ENCODE measurements at places on chromosomes 4 and X.

- DNase-seq = no peak
Observed at GRCh38 chrX:119755981-119756533, 2.3 kb upstream of the SOWAHD start.

DNA sequence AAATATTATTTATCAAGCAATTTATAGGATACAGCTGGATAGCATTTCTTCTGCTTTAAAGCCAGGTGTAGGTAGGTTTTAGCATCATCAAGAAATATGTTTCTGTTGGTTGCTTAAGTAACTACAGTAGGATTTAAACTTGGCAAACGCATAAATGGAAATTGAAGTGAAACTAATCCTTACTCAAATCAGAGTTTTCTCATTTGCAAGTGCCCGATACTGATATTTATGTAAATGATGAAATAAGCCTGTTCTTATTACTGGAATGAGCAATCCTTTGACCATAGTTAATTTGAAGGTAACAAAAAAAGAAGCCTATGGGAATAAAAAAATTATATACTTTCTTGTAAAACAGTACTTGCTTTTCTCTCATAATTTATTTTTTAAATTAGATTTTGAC is 23.2 kb upstream of the PIGA start:
- DNase-seq = no peak

DNA sequence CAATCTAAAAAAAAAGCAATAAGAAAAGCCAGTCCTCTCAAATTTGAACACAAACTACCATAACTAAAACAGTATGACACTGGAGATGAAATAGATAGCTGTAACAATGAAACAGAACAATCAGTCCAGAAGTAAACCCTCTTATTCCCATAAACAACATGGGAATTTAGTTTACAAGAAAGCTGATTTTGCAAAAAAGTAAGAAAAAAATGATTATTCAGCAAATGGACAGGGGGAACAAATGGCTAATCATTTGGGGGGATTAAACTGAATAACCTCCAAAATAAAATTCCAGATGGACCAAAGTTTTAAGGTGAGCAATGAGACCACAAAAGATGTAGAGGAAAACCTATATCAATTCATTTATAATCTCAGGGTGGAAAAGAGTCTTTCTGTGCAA is 16.1 kb upstream of the SASH3 start:
- DNase-seq = no peak

- no peak for DNase-seq
Observed at GRCh38 chr4:8793571-8794160, 78.0 kb downstream of the HMX1 start.

DNA sequence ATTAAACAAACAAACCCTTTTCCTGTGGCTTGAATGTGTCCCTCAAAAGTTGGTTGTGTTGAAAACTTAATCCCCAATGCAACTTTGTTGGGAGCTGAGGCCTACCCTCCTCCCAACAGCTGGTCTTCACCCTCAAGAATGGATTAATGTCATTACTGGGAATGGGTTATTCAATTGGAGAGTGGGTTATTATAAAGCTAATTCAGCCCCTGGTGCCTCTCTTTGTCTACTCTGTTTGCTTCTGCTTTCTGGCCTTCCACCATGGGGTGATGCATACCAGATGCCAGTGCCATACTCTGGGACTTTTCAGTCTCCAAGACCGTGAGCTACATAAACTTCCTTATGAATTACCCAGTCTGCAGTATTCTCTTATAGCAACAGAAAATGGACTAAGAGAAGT is 706.5 kb downstream of the CCSER1 start:
- no peak for DNase-seq

DNA sequence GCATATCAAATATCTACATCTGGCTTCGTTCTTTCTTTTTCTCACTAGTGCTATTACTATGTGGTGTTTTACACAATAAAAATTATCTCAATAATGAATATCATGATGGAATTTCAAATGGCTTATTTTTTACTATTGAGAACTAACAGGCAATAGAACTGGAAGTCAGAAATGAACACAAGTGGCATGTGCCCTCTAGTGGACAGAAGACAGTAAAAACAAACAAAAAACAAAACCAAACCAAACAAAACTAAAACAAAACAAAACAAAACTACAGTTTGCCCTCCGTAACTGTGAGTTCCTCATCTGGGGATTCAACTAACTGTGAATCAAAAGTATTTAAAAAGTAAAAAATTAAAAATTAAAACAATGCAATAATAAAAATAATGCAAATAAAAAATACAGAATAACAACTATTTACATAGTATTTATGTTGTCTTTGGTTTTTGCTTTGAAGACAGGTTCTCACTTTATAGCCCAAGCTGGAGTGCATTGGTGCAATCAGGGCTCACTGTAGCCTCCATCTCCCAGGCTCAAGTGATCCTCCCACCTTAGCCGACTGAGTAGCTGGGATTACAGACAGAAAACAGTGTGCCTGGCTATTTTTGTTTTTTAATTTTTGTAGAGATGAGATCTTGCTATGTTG is 195.6 kb upstream of the TACR3 start:
- peak; percentile 4 for DNase-seq

DNA sequence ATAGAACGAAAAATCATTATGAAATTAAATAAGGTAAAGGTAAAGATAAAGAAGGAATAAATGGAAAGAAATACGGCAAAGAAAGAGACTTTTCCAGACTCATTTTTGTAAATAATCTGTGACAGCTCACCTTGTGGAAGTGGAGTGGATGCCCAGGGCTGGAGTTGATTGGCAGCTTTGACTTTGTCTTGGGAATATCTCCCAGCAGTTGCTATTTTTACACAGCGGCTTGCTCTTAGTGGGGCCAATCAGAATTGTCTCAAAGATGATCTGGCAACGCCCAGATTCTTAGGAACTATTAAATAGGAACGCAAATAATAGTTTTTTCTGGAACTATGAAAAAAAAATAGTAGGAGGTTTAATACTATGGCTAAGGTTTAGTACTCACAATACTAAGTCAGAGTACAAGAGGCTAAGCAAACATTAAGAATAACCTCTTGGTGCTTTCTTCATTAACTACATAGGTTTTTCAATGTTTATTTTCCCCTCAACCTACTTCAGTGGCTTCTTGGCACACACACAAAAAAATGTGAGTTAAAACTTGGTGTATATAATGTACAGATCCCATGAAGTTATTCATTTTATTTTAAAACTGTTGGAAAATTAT is 132.7 kb downstream of the TRAM1L1 start:
- DNase-seq = no peak

GRCh38 chr4:14339715-14340114 is 662.6 kb upstream of the CPEB2 start:
- DNase-seq = no peak

GRCh38 chr4:100421361-100421978 is 96.4 kb downstream of the EMCN start:
- DNase-seq = peak; percentile 24

DNA sequence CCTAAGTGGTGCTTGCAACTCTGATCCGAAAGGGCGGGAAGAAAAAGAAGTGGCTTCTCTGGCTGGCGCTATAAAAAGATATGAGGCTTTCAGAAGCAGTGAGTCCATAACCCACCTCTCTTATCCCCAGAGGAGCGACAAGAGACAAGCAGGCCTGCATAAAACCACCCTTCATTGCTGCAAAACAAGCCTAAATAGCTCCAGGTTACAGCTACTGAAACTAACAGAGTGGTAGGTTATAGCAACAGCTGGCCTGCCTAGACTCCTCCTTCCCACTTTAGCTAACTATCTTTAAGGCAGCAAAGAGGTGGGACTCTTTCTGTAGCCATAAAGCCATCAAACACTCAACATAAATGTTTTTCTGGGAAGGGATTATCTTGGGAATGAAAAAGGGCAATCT is 245.0 kb upstream of the GPR101 start:
- DNase-seq = no peak

DNA sequence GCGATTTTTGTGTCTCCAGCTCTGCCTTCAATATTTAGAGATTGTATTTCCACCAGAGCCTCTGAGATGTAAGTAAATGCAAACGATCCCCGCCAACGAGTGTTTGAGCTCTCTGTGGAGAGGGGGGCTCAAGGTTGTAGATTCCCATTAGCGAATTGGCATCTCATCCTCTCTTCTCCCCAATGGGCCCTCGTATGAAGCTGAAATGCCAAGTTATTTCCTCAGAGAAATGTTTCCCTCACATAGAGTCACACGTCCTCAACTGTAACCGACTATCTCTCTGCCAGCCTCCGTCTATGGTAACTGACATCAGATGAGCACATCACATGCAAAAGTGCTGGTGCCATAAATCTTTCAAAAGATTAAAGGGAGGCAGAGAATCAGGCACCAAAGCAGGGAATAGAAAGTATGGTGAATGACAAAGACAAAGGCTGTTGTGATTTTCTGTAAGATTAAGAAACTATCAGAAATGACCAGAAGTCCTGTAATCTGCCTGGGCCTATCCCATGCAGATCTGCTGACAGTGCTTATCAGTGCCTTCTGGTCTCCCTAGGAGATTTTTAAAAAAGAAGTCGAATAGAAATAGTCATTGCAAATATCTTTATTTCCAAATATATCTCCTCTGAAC is 157.1 kb downstream of the PDGFRA start:
- DNase-seq = no peak

- no peak for DNase-seq
Observed at GRCh38 chr4:188396037-188396436, 256.8 kb downstream of the TRIML1 start.

GRCh38 chr4:82919386-82919785 is 18.9 kb downstream of the THAP9 start:
- DNase-seq = no peak

- DNase-seq = no peak
Observed at GRCh38 chrX:19863857-19864223, 23.6 kb downstream of the SH3KBP1 start.

GRCh38 chr4:112853662-112854256 is 195.7 kb upstream of the ANK2 start:
- peak; percentile 14 for DNase-seq

DNA sequence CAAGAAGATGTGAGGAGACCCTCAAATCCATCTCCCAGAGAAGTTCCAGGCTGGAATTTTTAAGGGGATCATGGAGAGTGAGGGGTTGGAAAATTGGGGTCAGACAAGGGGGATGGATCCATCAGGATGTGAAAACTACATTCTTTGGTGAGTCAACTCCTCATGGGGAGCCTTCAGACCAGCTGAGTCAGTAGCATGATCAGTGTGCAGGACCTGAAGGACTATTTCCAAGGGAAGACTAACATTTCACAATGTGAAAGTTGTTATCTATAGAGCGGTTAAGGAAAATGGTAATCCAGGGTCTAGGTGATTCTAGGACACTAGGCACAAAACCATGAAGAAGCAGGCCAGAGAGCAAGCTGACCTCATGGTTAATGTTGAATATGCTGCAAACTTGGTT is 38.6 kb upstream of the CEP135 start:
- DNase-seq = no peak

DNA sequence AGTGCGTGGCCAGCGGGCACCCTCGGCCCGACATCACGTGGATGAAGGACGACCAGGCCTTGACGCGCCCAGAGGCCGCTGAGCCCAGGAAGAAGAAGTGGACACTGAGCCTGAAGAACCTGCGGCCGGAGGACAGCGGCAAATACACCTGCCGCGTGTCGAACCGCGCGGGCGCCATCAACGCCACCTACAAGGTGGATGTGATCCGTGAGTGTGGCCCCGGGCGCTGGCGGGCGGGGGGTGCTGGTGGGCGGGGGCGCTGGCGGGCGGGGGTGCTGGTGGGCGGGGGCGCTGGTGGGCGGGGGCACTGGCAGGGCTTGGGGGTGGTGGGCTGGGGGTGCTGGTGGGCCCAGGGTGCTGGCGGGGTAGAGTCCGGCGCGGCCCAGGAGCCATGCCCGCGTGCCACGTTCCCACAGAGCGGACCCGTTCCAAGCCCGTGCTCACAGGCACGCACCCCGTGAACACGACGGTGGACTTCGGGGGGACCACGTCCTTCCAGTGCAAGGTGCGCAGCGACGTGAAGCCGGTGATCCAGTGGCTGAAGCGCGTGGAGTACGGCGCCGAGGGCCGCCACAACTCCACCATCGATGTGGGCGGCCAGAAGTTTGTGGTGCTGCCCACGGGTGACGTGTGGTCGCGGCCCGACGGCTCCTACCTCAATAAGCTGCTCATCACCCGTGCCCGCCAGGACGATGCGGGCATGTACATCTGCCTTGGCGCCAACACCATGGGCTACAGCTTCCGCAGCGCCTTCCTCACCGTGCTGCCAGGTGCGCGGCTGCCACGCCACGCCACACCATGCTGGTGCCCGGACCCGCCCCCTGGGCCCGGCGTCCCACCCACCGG is 12.7 kb downstream of the FGFRL1 start:
- no peak for DNase-seq

DNA sequence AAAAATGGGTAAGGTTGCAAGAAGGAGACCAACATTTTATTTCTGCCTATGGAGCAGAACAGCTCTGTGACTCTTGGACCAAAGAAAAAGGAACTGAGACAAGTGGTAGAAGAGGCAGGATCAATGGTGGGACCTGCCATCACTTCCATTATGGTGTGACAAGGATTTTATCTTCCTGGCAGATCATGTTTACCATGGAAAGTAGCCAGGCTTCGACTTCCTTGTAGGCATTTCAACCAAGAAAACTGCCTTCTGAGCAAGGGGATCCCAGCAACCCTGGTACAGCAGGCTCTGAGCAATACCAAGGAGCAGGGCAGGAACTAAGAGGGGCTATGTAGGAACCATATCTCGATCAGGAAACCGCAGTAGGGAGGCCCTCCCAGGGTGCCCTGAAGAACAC is 317.4 kb downstream of the IQCM start:
- no peak for DNase-seq

DNA sequence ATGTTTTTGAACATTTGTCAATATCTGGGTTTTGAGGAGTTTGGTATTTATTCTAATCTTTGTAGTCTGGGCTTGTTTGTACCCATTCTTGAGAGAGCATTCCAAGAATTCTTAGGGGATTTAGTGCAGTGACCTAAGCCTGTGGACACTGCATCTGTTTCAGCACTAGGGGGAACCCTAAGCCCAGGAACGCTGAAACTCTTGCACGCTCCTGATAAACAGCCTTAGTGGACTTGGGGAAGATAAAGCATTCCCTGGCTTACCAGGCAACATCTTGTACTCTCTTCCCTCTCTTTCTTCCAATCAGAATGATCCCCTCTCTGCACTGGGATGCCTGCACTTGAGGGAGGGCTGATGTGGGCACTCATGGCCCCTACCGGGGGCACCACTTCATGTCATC is 654.9 kb upstream of the HTR2C start:
- peak; percentile 18 for DNase-seq

DNA sequence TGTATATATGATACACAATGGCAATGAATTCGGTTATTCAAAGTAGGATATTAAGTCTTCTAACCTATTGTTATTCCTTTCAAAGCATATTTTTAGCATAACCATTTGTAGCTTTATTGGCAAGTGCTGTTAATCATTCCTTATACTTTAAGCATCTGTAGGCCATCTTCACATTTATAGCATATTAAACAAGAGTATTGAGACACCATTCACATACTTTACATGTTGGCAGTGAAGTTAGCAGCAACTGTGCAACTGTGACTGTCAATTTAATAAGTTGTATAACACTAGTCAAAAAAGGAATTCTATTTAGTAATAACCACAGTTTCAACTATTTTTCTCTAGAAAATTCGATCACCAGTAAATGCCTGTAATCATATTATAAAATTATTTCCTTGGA is 107.3 kb upstream of the MYOZ2 start:
- no peak for DNase-seq
